ENCODE measurements at places on chromosomes 4 and X. TPM values are rescaled to one million over a fixed set of nuclear protein-coding genes. Genes with fewer than 3 reads are reported as not detected.

DNA sequence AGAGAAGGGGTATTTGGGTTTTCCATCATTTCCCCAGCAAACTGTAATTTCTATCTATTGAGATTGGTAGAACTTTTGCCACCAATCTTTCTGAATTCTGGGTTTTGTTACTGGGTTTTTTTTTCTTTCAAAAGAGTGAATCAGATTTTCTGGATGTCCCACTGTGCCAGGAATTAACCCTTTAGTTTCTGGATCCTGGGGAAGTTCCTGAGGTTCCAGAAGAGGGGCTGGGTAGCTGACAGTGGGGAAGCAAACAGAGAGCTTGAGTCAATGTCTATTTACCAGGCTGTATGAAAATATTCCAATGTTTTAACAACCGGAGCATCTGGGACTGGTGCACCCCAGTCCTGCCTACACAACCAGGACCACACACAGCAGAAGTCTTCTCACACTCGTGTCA, 25.8 kb upstream of the SOD3 start:
- DNase-seq, result no peak

GRCh38 chr4:74055096-74055495, 16.6 kb upstream of the CXCL3 start:
- no peak for DNase-seq

- DNase-seq, result no peak
These were observed 70.2 kb upstream of the PRPS2 start for GRCh38 chrX:12721042-12721441.

- DNase-seq, result no peak
These were observed 81.1 kb downstream of the ARAP2 start for GRCh38 chr4:36163198-36163597.

GRCh38 chrX:153974003-153974725, 1.6 kb downstream of the TMEM187 start:
- no peak for DNase-seq

GRCh38 chr4:637536-638280, 12.3 kb downstream of the PDE6B start:
- no peak for DNase-seq

GRCh38 chr4:1048773-1049590, 37.6 kb downstream of the FGFRL1 start:
- DNase-seq, result no peak

DNA sequence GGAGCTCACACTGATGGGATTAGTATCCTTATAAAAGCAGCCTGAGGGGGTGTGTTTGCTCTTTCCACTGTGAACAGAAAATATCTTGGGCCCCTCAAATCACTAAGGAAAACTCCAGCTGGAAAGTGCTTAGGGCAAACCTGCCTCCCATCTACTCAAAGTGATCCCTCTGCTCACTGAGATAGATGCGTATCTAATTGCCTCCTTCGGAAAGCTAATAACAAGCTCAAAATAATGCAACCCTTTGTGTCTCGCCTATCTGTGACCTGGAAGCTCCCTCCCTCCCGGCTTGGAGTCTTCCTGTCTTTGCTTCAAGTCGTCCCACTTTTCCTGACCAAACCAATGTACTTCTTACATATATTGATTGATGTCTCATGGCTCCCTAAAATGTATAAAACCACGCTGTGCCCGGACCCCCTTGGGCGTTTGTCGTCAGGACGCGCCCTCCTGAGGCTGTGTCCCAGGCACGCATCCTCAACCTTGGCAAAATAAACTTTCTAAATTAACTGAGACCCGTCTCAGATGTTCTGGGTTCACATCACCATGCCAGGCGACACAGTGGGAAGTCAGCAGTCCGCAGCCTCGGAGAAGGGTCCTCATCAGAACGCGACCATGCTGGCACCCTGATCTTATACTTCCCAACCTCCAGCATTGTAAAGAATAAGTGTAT, 34.1 kb upstream of the SORCS2 start:
- DNase-seq, result no peak

DNA sequence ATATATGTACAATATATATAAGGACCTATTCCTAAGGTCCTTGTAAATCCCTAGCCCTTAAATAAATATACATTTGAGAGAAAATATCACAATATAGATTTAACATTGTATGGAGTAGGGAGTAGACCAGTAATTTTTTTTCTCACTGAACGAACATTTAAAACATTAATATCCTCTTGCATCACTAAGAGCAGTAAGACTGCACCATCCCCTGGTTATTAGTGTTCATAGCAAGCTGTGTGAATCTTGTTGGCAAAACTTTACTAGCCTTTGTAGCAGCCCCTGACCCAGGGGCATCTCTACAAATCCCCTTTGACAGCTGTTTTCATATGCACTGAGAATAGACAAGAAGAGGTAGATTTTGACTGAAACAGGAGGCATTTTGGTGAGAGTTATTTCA, 146.5 kb downstream of the IL1RAPL2 start:
- DNase-seq, result no peak

- no peak for DNase-seq
These were observed 78.4 kb downstream of the IRF2 start for GRCh38 chr4:184395971-184396391.

- peak; percentile 9 for DNase-seq
These were observed 118.5 kb downstream of the PLS3 start for GRCh38 chrX:115679460-115679859.

- DNase-seq, result no peak
These were observed 1.4 kb upstream of the SORCS2 start for GRCh38 chr4:7190691-7191545.

DNA sequence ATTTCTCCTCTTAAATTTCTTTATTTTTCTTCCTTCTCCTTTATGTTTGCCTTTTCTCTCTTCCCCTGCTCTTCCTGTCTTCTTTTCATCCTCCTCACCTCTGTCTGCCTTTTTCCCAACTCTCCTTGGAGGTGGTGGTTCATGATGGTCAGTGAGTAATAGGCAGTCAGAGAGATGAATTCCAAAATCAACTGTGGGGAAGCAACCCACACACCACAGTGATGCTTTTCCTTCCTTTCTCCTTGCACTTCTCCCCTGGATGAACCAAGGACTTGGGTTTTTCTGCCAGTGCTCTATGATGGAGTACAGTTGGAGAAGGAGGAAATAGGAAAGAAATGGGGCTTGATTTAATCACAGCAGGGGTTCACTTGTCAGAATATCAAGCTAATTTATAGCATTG, 153.8 kb downstream of the DCK start:
- DNase-seq, result peak; percentile 58

DNA sequence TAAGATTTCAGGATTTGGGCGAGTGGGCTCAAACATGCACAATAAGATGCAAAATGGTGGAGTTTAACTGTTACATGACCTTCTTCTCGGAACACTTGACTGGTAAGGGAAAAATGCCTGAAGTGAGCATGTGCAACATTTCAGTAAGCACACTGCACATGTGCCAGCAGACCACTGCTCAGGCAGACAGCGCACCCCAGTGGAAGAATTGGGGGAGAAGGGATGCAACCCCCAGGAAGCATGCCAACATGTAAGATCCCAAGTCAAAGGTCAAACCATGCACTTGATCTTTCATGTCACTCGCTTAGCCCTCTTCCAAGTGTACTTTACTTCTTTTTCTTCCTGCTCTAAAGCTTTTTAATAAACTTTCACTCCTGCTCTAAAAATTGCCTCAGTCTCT, 256.3 kb downstream of the CENPC start:
- no peak for DNase-seq

DNA sequence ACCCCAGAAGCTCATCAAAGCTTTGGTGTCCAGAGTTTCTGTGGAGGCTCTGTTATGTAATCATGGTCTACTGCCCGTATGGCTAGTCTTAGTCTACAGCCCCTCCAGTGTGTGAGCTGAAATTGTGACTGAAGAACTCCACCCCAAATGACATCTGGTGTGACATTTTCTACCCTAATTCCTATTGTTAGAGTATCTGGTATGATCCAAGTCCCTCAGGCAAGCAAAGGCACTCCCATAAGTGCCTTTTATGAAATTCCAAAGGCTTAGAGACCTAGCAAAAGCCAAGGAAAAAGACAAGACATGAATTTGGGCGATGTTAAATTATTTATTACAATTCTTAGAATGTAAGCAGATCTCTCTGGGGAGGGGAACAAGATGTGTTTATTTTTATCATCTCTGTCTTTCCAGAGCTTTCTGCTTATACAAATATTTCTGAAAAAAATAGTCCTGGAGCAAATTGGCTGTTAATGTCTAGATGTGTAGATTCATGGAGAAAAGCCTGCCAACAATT, 417.4 kb downstream of the CCSER1 start:
- no peak for DNase-seq

GRCh38 chr4:183098019-183098722, 886 bp upstream of the WWC2 start:
- no peak for DNase-seq

DNA sequence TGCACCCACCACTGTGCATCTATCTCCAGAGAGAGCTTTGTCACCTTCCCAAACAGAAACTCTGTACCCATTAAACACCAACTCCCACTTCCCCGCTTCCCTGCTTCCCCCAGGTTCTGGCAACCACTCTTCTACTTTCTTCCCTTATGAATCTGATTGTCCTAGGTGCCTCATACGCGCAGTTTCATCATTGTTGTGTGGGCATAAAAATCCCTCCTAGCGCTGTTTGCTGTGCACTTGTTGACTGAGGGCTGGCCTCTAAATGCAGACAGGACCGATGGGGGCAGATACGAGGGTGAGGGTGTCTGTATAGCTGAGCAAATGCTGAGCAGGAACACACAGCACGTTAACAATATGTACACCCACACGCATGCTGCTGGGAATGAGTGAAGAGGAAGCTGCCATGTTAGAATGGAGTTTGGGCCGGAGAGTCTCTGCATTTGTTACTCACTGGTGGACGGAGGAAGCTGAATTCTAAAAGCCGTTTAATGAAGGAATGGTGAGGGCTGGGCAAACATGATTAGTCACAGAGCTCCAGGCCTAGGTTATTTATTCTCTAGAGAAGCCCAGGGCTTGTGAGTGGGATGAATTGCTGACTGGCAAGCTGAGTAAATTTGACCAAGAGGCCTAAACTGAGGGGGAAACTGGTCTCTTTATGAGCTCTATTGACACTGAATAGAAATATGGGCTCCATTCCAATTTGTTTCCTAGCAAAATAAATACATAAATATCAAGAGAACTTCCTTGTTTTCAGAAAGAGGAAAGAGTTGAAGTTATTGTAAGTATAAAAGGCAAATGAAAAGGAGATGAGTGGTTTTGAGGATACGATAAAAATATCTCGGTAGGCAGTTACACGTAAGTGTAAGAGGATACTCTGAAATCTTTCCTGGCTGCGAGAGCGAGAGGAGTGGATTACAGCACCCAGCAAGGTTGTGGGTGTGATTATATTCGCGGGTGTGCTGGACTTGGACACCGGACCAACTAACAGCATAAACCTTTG, 95.9 kb upstream of the RPS6KA3 start:
- DNase-seq, result peak; percentile 65

GRCh38 chrX:12378253-12378652, 240.0 kb downstream of the FRMPD4 start:
- no peak for DNase-seq

DNA sequence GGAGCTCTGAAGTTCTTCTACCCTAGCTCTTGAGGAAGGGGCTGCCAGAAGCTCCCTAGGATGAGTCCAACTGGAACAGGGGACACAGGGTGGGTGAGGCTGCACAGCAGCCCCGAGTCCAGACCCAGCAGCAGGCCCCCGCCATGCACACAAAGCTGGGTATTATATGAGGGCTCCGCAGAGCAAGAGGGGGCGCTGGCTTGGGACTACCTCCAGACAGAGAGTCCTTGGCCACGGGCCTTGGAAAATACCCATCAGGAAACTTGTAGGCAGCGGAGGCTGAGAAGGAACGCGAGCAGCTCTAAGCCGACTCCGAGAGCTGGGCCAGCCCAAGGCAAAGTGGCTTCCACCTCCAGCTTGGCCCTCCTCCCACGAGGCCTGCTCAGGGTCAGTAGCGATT, 8.1 kb downstream of the HCFC1 start:
- DNase-seq, result no peak

DNA sequence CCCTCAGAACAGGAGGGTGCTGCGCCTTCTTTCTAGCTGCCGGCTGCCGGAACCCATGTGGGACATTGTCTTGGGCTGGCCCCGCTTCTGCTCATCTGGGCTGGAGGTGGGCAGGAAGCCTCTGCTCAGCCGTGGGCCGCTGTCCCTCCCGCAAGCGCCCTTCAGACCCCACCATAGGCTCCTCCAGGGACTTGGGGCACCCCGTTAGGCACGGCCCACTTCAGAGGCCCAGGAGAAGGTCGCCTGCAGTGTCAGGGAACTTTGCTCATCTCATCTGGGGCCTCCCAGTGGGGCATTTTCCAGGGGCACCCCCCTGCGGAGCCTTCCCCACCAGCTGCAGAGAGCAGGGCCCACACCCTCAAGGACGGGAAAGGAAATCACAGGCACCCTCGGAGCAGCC, 32.9 kb downstream of the DOK7 start:
- DNase-seq, result no peak

GRCh38 chr4:38818441-38818976, 13.9 kb upstream of the TLR1 start:
- no peak for DNase-seq

Gene OTOP1
- total RNA-seq, result not detected

Gene BMPR1B
- 12.1 TPM for total RNA-seq

Gene CCSER1
- 2.2 TPM for total RNA-seq

Gene SERPINA7
- total RNA-seq, result not detected

Gene FGF5
- 2.1 TPM for total RNA-seq

Gene STK32B
- total RNA-seq, result 2.9 TPM
